ENCODE measurements at places on chromosomes 7 and 10. TPM values are rescaled to one million over a fixed set of nuclear protein-coding genes. Genes with fewer than 3 reads are reported as not detected.

ACHE gene
- not detected for total RNA-seq

TMEM178B gene
- total RNA-seq, result 1.7 TPM

LLCFC1 gene
- not detected for total RNA-seq

CHAT gene
- total RNA-seq, result not detected

DNA2 gene
- 34.7 TPM for total RNA-seq

NXPH1 gene
- total RNA-seq, result not detected

DNA sequence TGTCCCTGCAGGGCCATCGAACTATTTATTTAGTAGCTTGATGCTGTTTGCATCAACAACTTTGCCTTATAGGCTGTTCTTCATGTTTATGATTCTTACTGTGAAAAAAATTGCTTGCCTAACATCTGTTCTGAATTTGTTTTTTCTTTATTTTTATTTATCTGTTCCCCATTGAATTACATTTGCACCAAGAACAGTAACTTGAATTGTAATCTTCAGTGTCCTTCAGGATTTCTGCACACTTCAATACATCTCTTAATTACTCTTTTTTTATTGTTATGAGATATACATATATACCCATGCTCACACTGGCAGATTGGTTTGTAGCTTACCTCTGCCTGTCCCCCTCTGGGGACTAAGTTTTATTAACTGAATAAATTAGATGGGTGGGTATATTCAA lies 64.4 kb downstream of the TBXAS1 start:
- no peak for DNase-seq

DNA sequence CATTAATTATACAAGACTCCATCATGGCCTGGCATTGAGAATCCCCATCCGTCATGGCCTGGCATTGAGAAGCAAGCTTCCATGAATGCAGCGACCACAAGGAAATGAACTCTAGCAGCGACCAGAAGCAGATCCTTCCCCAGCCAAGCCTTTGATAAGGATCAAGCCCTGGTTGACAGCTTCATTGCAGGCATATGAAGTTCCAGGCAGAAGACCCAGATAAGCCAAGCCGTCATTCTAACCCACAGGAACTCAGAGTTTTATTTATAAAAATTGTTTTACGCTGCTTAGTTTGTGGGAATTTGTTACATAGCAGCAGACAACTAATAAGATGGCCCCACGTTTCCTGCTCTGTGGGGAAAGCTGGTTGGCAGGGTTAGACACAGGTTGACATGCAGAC lies 642.3 kb downstream of the GATA3 start:
- DNase-seq, result no peak

GRCh38 chr10:90787393-90788198 lies 70.2 kb downstream of the HTR7 start:
- DNase-seq, result no peak

DNA sequence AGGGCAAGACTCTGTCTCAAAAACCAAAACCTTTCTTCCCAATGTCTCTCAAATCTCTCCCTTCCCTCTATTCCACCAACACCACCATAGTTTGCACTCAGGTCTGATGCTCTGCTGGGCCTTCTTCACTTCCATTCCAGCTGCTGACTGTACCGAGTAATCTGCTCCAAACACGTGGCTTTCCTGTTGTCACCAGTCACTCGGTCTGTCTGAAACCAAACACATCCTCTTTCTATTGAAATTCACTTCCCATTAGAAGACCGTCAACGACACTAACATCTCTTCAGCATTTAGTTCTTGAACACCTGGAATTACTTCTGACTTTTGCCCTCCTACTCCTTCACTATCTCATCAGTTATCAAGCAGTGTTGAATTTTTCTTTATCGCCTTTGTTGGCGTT lies 4.7 kb upstream of the NRF1 start:
- no peak for DNase-seq

DNA sequence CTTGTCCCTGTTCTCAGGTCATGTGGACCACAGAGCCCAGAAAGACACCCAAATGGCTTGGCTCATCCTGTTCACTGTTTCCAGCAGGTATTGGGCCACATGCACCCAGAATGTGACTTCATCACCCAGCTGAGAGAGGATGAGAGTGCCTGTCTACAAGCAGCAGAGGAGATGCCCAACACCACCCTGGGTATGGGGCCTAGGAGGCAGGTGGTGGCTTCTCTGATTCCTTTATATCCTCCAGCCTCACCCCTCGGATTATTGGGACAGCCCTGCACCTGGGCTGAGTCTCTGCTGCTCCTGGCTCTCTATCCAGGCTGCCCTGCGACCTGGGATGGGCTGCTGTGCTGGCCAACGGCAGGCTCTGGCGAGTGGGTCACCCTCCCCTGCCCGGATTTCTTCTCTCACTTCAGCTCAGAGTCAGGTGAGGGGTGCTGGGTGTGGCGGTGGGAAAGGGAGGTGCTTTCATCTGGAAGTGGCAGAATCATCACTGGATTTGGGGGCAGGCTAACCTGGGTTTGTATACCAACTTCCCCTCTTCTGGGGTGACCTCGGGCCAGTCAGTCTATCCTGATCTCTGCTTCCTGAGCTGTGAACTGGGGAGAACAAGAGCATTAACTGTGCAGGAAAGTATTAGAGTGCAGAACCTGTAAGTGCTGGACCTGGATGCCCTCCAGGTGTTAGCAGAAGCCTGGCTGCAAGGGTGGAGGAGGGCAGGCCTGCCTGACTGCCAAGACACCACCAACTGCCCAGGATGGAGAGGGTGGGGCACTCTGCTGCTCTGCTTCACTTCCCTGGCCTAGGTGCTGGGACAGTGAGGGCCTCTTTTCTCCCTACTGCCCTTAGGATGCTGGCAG lies 5.2 kb downstream of the GHRHR start:
- DNase-seq, result no peak

DNA sequence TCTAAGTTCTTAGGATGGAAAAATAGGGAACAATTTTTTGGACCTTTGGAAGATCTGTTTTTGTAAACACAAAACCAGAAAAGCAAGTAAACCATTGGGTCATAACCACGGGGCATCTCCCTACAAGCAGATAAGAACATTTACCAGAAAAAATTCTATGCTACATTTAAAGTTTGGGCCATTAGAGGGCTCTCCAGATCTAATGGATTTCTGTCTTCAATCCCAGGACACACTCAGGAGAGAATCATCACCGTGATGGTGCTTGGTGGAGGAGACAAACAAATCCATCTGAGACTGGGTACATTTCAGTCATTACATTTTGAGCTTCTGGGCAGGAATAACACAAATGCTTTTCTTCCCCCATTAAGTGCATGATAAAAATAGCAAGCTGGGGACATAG lies 178.4 kb upstream of the TARP start:
- no peak for DNase-seq

DNA sequence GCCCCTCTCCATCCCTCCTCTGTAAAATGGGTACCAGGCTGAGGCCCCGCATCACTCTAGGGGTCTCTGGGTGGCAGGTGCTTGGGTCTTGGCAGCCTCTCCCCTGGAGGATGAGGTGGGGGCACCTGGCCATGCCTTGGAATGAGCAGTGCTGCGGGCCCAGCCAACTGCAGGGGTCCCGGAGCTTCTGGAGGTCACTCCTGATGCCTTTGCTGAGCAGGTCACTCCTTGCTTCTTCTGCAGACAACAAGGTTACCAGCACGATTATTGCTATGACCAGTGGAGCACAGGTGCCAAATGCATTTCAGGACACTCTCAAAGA lies 22.4 kb upstream of the ZNF488 start:
- DNase-seq, result no peak

- no peak for DNase-seq
Observed at GRCh38 chr7:70568674-70569334, 563.1 kb upstream of the GALNT17 start.
